EH (cell line): ENCODE measurements at places on chromosomes 12 and 14.

DNA sequence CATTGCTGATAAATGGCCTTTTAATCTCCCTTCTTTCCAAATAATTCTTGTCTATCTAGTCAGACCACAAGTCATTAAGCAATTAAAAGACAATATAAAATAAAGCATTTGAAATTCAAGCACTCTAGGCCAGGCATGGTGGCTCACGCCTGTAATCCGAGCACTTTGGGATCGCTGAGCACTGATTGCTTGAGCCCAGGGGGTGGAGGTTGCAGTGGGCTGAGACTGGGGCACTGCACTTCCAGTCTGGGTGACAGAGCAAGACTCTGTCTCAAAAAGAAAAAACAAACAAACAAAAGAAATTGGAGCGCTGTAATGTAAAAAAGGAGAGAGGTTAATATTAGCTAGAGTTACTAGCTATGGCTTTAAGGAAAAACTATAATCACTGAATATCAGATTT, 30.5 kb upstream of the CSRP2 start:
- no peak for DNase-seq

DNA sequence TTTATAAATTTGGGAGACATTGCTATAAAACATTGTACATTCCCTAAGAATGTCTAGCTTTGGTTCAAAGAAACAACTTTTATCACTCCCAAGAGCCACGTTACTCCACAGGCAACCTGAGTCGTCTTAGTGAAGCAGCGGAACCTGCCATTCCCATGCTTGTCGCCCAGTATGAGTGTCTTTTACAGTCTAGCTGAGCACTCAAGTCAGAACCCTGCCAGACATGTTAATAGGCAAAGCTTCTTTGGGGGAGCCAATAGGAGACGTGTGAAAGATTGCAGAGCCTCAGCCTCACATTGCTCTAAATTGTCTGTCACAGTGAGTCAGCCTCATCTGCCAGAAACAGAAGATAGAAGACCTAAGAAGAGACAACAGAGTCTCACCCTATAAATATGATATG, 541.6 kb upstream of the FLRT2 start:
- DNase-seq: no peak

DNA sequence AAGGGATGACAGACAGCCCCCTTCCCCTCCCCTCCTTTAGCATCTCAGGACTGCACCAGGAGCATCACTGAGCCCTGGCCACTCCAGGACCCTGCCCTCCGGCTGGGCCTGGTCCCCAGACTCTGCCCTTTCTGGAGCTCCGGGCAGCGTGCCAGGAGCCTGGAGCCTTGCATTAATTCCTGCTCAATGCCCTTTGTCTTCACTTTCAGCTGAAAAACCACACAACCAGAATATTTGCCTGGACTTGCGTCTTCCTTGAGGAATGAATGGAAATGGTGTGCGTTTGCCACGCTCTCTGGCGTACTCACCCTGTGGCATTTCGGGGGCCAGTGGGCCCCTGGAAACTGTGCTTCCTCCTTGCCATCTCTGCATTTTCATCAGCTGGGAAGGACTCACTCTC, 8.5 kb upstream of the RFLNA start:
- no peak for DNase-seq

- DNase-seq: peak; percentile 36
Observed at GRCh38 chr12:94230357-94230905, 82.1 kb downstream of the PLXNC1 start.

DNA sequence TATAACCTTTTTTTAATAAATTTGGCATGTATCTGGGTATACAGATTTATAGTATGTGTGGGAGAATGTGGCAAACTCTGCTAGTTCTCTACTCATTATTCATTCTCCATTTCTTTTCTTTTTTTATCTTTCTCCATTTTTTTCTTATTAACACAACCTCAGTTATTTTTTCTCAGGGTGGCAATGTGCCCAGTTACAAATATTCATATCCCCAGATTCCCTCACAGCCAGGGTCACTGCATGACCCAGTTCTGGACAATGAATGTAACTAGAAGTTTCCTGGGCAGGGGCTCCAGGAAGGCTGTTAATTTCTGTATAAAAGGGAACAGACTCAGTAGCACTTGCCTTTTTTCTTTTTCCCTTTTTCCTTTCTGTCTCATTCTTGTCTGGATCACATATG, 95.6 kb downstream of the VCPKMT start:
- DNase-seq: peak; percentile 45

GRCh38 chr12:130622803-130623202, 93.3 kb downstream of the RIMBP2 start:
- no peak for DNase-seq

- DNase-seq: no peak
Observed at GRCh38 chr12:93443576-93443975, 1.8 kb upstream of the UBE2N start.

- DNase-seq: peak; percentile 23
Observed at GRCh38 chr12:85424581-85425348, 144.7 kb downstream of the ALX1 start.

DNA sequence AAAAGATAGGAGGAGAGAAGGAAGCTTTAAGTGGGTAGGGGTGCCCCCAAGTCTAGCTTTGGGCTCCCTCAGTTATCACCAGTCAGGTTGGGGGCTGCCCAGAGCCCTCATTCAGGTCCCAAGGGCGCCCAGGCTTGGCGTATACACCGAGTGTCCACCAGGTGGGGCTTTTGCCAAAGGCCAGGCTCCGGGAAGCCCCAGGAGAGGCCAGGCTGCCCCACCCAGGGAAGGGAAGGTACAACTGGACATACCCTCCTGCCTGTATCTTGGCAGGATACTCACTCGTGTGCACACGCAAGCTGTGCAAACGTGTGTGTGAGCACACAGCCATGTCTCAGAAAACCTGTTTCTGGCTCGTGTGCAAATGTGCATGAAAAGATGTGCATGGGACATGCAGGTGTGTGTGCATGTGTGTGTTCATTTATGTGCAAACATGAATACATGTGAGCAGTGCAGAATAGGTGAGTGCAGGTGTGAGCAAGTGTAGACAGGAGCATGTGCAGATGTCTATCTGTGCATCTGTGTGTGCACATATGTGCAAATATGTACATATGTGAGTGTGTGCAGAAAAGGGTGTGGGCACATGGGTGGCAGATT, 103.9 kb upstream of the MYL2 start:
- DNase-seq: peak; percentile 30

- no peak for DNase-seq
Observed at GRCh38 chr12:79168687-79169086, 304.1 kb downstream of the SYT1 start.

GRCh38 chr12:24072302-24072701, 122.8 kb upstream of the SOX5 start:
- DNase-seq: no peak

GRCh38 chr14:50846226-50846880, 15.4 kb upstream of the NIN start:
- DNase-seq: peak; percentile 94

DNA sequence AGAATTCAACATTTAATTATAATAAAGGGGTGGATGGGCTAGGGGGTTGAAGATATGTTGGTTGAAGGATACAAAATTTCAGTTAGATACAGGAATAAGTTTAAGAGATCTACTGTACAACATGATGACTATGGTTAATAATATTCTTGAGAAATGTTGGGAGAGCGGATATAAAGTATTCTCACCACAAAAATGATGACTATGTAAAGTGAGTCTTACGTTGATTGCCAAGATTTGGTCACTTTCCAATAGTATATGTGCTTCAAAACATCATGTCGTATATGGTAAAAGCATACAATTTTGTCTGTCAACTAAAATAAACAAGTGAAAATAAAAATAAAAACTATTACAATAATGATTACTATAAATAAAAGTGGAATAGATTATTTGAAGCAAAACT, 802.0 kb downstream of the C12orf50 start:
- no peak for DNase-seq

DNA sequence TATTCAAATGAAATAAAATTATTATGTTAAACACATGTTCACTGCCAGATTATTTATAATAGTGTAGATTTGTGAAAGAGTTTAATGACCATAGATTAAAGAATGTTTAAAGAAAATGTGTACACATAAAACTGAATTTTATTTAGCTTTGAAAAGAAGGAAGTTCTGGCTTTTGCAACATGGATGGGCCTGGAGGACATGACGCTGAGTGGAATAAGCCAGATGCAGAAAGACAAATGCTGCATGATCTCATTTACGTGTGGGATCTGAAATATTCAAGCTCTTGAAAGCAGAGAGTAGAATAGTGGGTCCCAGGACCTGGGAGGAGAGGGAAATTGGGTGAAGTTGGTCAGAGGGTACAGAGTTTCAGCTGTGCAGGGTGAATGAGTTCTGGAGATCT, 1261.2 kb downstream of the TMEM121 start:
- DNase-seq: no peak

GRCh38 chr12:54701940-54702592, 53.9 kb upstream of the DCD start:
- DNase-seq: peak; percentile 50
